ENCODE measurements at places on chromosomes 11 and 22.

- no peak for DNase-seq
These were observed 14.3 kb upstream of the EED start for GRCh38 chr11:86230179-86230804.

- DNase-seq: no peak
These were observed 11.5 kb upstream of the FTH1 start for GRCh38 chr11:61978703-61979661.

GRCh38 chr11:78549624-78550409 is 24.8 kb downstream of the NARS2 start:
- no peak for DNase-seq

DNA sequence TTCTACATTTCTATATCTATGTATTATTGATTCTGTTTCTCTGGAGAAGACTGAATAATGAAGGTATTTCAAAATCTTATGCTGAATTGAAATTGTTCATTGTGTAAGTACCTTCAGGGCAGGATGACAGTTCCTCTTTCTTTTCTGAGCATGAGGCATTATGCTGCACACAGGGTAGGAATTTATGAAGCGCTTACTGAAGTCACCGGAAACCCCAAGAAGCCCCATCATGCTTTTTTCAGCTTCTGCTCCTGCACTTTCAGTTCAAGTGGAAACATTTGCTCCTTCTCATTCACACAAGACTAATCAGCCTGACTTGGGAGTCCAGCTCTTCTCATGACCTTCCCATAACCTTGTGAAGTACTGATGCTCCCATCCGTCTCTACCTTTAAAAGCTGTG is 314.7 kb upstream of the SORL1-AS1 start:
- DNase-seq: no peak

GRCh38 chr11:126318574-126319373 is 14.9 kb downstream of the DCPS start:
- no peak for DNase-seq

GRCh38 chr11:116532066-116532465 is 240.7 kb downstream of the BUD13 start:
- DNase-seq: no peak

DNA sequence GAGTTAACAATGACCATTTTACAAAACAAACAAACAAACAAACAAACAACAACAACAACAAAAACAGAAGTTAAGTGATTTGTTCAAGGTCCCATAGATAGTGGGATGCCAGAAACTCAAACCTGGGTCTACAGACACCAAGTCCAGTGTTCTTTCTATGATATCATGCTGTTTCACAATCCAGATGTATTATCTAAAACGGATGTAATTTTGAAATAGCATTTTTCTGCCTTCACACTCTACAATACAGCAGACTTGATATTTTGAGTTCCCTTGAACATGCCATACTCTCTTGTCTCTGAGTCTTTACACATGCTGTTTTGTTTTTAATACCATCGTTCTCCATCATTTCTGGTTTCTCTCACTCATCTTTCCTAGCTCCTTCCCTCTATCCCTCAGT is 104.5 kb downstream of the RELT start:
- DNase-seq: no peak

DNA sequence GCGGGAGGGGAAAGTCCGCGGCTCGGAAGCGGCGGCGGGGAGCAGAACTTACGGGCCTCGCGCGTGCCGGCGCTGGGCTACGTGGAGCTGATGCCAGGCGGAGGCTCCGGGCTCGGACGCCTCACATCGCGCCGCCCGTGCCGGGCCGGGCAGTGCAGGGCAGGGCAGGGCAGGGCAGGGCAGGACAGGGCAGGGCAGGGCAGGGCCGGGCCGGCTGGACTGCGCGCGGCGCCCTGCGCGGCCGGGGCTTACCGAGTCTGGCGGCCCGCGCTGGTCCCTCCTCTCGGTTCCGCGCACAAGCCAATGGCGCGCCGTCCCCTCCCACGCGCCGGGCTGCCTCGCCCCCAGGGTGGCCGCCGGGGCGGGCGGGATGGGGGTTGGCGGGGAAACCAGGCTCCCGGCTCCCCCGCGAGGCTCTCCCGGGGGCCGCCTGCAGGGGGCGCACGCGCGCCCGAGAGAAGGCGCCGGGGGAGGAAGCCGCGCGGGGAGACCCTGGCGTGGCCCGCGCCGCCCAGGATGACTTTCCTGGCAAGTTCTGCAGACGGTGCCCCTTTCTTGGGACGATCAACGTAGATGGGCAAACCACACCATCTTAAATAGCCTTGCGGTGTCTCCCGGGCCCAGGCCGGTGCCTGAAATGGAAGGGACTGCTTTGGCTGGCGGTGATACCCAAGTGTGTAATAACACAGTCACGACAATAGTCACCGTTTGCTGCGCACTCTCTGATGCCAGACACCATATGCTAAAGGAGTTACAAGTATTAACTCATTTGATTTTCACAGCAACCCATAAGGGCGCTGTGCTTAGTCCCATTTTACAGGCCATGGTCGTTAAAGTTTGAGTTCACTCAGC is at the start of gene TP53I11:
TSS of gene TP53I11 (minus strand) at position 259 of the 852 bp plus-strand sequence. CDS start 12,548 bp downstream, outside the sequence.
- DNase-seq: peak; percentile 34

DNA sequence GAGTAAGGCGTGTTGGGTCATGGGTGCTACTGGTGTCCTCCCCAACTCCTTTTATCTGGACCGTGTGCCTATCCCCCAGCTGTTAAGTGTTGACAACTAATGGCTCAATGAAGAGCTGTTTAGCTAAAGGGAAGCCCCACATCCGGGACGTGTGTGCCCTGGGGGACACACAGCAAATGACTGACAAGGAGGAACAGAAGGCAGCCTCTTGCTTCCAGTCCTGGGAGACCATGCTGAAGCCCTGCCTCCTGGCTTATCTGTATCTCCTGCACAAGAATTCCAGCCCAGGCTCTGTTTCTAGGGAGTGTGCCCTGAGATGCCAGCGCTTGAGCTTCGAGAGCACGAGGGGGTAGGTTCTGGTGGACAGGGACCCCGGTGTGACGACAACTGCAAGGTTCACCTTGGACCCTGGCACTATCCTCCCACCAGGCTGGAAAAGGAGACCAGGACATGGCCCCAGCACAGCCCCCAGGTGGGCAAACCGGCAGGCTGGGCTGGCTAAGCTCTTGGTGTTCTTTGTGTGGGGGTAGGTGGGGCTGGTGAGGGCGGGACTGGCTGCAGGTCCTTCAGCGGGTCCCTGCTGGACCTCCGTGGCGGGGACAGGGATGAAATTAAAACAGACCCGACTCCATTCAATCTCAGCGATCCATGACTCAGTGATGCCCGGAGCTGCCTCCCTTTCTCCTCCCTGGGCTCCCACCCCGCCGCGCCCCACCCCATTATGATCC is 21.0 kb downstream of the ASCL2 start:
- no peak for DNase-seq

GRCh38 chr11:58289266-58289665 is 21.2 kb upstream of the OR10W1 start:
- DNase-seq: no peak

DNA sequence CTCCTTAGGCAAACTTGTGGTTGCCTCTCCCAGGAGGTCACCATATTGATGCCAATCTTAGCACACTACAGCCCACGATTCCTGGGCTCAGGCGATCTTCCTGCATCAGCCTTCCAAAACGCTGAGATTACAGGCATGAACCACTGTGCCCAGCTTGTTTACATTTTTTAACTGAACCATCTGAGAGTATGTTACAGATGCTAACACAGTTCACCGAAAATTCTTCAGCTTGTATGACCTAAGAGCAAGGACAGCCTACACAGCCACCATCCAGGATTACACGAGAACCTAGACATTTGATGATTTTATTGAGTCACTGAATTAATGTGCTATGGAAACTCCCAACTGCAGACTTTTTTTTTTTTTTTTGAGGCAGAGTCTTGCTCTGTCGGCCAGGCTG is 5.8 kb upstream of the LGALS1 start:
- no peak for DNase-seq

GRCh38 chr11:112597286-112597790 is 336.7 kb upstream of the PLET1 start:
- DNase-seq: no peak

- no peak for DNase-seq
These were observed 52.5 kb downstream of the TRIM44 start for GRCh38 chr11:35714882-35715627.

GRCh38 chr22:17785185-17786184 is 11.2 kb upstream of the BID start:
- peak; percentile 31 for DNase-seq

DNA sequence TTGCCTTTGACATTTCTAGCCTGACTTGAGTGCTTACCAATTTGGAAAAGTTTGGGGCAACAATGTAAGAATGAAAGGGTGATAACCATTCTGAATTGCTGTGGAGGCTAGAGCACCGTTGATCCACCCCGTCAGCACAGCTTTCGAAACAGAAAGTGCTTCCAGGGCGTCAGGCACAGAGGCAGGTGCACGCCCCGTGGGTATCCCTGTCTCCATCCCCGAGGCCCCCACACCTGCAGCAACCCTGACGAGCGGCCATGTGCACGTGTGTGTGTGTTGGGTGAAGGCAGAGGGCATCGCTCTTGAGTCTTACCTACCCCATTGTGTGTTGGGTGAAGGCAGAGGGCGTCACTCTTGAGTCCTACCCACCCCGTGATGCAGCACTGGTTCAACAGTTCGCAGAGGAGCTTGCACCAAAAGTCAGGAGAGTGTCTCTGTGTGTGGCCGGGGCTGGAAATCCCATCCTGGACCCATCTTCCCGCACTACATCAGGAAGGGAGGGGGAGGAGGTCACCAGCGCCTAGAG is 404.5 kb downstream of the BRD1 start:
- DNase-seq: no peak

GRCh38 chr11:375065-376025 is 6.0 kb downstream of the B4GALNT4 start:
- DNase-seq: no peak

GRCh38 chr11:57180964-57181363 is 789 bp upstream of the LRRC55 start:
- DNase-seq: no peak

DNA sequence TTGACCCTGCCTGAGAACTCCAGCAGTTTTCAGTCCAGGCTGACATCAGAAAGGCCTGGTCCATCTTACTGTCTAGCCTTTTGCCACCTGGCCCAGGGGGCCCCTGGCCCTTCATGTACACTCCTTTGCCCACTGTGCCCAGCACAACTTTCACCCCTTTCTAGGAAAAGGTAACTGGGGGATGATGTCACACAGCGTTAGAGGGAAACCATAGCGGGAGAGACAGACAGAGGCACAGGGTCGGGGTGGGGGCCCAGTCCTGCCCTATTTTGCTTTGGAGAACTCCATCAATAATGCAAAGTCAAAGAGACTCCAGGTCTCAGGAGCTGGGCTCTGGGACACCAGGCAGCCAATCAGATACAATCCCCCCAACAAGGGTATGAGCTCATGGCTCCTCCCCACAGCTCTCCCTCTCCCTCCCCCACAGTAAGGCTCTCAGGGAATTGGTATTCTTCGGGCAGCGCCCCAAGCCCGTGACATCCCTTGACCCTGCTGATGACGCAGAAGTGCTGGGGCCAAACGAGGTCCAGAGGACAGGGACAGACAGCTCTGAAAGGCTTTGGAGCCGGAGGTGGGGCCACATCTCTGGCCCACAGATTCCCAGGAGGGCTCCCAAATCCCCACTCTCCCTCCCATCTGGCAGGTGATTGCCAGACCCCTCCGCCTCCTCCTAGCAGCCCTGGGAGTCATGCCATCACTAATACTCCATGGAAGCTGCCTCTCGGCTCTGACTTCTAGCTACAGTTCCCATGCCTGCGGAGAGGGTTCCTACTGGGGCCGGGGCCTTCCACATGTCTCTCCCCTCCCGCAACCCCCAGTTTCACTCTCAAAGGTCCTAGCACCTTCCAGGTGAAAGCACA is 5.9 kb downstream of the USP2 start:
- DNase-seq: no peak

GRCh38 chr11:6656936-6657335 is 1.3 kb upstream of the DCHS1 start:
- no peak for DNase-seq

GRCh38 chr11:110293389-110293788 is 3.0 kb downstream of the RDX start:
- DNase-seq: no peak

DNA sequence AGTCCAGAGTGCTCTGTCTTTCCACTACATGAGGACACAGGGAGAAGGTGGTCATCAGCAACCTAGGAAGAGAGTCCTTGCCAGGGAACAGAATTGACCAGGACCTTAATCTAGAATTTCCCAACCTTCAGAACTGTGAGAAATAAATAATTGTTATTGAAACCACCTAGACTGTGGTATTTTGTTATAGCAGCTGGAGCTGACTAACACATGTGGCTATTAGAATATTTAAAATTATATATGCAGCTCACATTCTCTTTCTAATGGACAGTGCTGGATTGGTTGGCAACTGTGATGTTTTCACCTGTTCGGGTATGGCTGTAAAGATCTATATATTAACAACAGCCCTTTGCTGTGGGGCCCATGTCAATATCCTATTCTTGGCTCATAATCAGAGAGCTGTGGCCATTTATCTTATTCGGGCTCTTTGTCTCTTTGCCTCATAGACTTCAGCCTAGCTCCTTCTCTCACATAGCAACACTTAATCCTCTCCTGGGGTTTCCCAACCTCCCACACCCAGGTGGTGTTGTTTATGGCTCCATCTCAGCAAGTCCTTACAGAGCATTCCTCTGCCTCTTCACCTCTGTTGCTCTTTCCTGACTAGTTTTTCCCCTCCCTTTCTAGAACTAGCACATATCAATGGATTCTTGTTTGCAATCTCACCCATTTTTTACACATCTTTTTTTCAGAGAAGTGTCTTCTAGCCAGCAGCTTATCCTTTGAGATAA is 46.4 kb upstream of the AMOTL1 start:
- no peak for DNase-seq

DNA sequence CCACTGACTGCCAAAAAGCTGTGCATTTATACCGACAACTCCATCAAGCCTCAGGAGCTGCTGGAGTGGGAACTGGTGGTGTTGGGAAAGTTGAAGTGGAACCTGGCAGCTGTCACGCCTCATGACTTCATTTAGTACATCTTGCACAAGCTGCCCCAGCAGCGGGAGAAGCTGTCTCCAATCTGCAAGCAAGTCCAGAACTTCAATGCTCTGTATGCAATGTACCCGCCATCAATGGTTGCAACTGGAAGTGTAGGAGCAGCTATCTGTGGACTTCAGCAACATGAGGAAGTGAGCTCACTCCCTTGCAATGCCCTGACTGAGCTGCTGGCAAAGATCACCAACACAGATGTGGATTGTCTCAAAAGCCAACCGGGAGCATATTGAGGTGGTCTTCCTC is at the start of gene SLC22A25:
TSS of gene SLC22A25 (minus strand) at position 67 of the 400 bp plus-strand sequence. CDS start 13,947 bp downstream, outside the sequence.
- no peak for DNase-seq

GRCh38 chr22:36352803-36353507 is 34.8 kb downstream of the MYH9 start:
- no peak for DNase-seq

DNA sequence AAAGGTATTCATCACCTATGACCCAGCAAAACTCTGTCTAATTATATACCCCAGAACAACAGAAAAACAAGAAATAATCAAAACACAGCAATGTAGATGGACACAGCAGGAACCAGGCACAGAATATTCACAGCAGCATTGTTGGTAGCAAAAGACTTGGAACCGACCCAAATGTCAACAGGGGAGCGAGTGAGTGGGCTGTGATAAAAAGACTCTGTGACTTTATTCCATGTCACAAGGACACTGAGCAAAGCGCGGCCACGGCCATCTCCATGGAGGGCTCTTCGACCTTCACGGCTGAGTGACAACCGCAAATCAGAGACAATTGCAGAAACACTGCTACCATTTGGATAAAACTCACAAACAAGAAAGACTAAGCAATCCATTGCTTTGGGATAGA is 1373.1 kb downstream of the TBC1D22A start:
- DNase-seq: no peak
